ELR (cell line): ENCODE measurements at places on chromosomes 4 and X.

- DNase-seq, result no peak
Observed at GRCh38 chr4:148693913-148694649, 251.9 kb upstream of the NR3C2 start.

GRCh38 chr4:3316146-3316545, 23.3 kb downstream of the RGS12 start:
- no peak for DNase-seq

DNA sequence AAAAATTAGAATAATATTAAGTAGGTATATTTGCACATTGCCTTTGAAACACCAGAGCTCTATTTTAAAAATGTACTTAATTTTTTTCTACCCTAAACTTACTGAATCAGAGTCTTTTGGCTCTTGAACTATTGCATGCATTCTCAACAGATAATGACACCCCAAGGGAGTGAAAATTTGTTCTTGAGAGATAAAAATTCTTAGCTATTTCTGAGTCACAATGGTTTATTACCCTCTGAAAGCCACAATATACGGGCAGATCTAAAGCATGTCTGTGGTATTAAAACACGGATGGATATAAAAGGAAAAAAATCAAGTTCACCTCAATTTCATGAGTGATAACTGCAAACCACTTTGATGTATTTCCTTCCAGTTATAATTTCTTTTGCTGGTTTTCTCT, 636.3 kb upstream of the FTHL17 start:
- DNase-seq, result no peak

- DNase-seq, result no peak
Observed at GRCh38 chr4:55793479-55793878, 26.1 kb upstream of the EXOC1L start.

- no peak for DNase-seq
Observed at GRCh38 chr4:53511014-53511413, 80.3 kb downstream of the LNX1 start.

GRCh38 chrX:39678914-39679313, 418.8 kb downstream of the BCOR start:
- no peak for DNase-seq

GRCh38 chr4:4387531-4388310, 819 bp downstream of the NSG1 start:
- no peak for DNase-seq

- DNase-seq, result no peak
Observed at GRCh38 chr4:41215155-41215554, 813 bp upstream of the APBB2 start.

- DNase-seq, result peak; percentile 63
Observed at GRCh38 chrX:115233497-115234455, at the start of gene LRCH2. LRCH2 (minus strand) TSS chrX:115234096; CDS start chrX:115234041, 55 bp downstream.

DNA sequence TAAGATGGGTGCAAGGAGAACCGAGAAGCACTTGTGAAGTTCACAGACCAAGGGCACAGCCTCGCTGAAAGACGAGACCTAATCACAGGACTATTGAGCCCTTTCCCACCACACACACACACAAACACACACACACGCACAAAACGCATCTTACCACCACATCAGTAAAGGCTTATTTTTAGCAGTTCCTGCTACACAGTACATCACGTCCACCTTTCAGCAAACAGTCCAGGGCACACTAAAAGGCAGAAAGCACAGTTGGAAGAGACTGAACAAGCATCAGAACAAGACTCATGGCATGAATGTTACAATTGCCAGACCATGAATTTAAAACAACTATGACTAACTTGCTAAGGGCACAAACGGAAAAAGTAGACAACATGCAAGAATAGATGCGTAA, 83.6 kb upstream of the MAPK10 start:
- no peak for DNase-seq

DNA sequence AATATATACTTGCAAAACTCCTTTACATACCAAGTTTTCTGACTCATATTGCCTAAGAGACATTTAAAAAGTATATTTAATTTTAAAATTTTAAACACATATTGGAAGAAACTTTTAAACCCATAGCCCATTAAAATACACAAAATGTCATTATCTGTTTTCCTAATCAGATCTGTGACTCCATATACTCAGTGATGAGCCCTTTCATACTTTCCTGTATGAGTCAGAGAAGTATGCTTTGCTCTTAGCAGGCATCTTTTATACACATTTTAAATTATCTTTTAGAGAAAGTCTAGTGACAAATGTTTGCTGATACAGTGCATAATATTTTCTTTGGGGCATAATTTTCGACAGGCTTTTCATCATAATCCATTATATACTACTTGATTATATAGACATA, 26.4 kb downstream of the SPIN3 start:
- DNase-seq, result peak; percentile 35

DNA sequence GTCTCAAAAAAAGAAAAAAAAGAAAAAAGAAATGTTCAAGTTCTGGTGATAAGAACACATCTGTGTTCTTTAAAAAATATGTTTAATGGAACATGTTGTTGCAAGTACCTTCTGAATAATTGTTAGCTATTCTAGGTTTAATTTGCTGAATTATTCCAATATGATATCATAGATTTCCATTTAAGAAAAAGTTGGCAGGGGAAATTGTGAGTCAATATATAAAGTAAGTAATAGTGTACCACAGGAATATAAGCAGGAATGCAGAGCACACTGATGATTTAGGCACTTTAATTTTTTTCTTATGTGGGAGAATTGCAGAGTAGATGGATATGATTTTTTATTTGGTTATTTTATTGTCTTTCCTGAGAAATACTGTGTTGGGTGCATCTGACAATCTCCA, 190.7 kb downstream of the RPA4 start:
- DNase-seq, result no peak

- DNase-seq, result no peak
Observed at GRCh38 chr4:65336465-65336864, 333.8 kb downstream of the EPHA5 start.

GRCh38 chr4:124390861-124391260, 321.7 kb downstream of the ANKRD50 start:
- DNase-seq, result no peak

DNA sequence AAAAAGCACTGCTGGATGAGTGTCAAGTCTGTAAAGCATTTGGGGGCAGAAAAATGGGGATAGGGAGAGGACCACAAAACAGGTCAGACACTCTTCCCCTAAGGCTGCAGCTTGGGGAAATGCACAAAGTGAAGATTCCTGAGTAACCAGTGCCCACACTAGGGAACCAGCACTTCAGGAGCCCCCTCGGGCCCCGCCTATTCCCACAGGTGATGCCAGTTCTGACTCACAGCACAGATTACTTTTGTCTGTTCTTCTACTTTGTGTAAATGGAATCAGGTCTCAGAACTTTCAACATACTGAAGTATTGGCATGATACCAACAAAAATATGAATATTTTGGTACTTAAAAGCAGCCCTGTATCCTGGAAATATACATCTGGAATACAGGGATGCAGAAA, 112.5 kb downstream of the ADRA2C start:
- no peak for DNase-seq

DNA sequence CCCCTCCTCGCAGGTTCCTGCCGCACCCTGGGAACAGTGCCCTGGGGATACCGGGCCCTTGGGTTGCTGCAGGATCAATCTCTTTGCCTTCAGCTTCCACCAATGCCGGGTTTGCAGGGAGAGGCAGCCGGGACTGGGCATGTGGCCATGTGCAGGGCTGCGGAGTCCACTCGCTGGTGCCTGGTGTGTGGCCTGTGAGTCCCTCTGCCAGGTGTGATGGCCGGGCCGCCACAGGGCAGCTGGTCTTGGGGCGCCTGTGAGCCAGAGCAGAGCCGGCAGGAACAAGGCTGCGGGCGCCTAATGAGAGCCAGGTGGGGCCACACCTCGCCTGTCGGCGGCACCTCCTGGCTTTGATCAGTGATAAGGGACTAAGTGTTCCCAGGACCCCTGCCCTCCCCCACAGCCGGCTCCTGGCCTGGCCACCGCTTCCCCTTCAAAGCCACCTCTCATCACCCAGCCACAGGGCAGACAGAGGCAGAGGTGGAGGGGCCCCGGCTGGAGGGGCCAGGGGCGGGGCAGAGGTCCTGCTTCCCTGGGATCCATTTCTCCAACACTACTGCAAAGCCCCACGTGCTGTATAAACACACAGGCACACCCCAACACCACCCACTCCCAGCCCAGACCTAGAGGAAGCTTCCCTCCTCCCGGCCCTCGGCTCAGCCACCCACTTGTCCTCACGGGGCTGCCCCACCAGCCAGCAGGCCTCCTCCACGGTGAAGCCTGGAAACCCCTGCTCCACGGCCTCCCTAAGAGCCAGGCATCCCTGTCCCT, 132.7 kb downstream of the CPZ start:
- no peak for DNase-seq

DNA sequence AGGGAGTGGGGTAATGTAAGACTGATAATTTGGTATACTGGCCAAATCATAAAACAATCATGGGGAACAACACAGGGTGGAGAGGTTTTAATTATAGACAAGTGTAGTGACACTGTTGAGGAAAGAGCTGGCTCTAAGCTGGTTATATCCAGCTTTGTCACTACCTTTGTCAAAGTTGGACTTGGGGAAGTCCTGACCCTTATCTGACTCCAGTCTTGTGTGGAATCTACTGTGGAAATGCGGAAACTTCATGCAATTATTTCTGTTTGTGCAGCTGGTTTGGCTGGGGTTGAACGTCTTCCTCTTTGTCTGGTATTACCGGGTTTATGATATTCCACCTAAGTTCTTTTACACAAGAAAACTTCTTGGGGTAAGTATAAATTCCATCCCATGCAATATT, 2.0 kb downstream of the CYBB start:
- no peak for DNase-seq

DNA sequence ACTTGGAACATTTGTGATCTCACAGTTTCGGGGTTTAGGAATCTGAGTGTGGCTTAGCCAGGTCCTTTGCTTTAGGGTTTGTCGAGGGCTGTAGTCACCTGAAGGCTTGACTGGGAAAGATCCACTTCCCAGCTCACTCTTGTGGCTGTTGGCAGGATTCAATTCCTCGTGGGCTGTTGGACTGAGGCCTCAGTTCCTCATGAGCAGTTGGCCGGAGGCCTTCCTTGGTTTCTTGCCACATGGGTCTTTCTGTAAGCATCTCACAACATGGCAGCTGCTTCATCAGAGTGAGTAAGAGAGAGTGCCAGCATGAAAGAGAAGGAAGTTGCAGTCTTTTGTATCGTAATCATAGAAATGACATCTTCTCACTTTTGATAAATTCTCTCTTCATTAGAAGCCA, 11.1 kb downstream of the TXLNG start:
- DNase-seq, result no peak

DNA sequence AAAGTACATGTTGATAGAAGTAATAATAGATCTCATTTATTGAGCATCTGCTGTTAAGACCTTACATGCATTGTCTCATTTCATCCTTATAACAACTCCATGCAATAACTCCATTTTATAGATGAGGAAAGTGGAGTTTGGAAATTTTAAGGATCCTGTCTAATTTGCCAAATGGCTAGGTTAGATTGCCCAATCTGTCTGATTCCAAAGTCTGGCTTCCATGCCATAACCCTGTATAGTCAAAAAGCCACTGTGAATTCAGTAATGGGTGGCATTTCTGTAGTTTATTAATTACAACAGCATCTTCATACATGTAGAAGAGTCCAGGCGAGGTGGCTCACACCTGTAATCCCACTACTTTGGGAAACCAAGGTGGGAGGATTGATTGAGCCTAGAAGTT, 8.8 kb upstream of the ELOVL6 start:
- DNase-seq, result no peak

GRCh38 chrX:48794340-48794910, 7.4 kb upstream of the HDAC6 start:
- DNase-seq, result no peak

GRCh38 chrX:120377715-120378114, 15.8 kb downstream of the ATP1B4 start:
- no peak for DNase-seq

GRCh38 chr4:149553959-149554520, 261.6 kb downstream of the IQCM start:
- DNase-seq, result no peak

DNA sequence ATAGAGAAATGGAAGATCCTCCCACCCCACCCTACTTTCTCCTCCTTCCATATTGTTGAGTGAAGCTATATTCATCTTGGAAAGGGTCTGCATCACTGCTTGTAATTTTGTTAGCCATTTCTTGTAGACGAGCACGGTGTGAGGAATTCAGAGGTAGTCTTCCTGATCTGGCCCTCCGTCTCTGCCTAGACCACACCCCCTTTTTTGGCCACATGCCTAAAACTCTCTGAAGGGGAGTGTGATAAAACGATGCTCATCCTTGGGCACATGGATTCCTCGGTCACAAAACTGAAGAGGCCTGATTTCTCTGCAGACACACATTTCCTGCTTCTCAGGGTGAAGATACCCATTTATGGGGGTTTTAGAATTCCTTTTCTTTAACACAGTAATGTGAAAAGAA, 182.8 kb downstream of the LARP7 start:
- DNase-seq, result no peak

DNA sequence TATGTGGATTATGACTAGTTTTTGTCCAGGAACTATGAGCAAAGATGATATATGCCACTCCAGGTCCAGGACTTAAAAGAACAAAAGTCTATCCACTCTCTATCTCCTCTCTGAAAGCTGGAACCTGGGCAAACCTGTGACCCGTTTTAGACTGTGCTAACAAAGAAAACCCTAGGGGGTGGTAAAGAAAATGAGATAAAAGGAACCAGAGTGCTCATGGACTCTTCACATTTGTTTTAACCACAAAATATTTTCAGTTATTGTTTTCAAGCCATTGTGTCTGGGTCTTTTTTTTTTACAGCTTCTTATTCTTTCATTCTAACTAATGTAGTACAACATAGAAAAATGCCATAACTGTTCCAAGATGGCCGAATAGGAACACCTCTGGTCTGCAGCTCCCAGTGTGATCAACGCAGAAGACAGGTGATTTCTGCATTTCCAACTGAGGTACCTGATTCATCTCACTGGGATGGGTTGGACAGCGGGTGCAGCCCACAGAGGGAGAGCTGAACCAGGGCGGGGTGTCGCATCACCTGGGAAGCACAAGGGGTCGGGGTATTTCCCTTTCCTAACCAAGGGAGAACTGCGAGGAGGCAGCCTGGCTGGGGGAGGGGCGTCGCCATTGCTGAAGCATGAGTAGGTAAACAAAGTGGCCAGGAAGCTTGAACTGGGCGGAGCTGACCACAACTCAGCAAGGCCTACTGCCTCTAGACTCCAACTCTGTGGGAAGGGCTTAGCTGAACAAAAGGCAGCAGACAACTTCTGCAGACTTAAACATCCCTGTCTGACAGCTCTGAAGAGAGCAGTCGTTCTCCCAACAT, 45.1 kb downstream of the CHM start:
- peak; percentile 62 for DNase-seq

GRCh38 chr4:79395841-79396240, 12.2 kb downstream of the GK2 start:
- DNase-seq, result no peak

DNA sequence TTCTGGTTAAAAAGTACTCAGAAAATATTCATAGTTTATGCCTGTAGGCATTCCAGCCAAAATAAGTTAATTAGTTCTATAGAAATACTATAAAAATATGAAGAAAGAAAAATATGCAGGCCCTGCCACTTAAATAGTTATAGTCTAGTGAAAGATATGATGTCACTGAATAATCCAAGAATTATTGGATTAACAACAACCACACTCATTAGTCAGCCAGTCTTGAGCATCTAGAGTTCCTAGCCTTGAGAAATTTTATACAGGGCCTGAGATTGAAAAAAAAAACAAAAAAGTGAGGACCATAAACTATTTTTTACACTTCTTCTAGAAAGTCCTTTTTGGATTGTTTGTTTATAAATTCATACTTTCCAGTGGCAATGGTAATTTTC, 823.0 kb downstream of the FAT4 start:
- DNase-seq, result no peak
